CD4-positive, alpha-beta T cell treated with Interferon gamma for 1 hour (primary cell): ENCODE measurements at places on chromosomes 7 and 10.

DNA sequence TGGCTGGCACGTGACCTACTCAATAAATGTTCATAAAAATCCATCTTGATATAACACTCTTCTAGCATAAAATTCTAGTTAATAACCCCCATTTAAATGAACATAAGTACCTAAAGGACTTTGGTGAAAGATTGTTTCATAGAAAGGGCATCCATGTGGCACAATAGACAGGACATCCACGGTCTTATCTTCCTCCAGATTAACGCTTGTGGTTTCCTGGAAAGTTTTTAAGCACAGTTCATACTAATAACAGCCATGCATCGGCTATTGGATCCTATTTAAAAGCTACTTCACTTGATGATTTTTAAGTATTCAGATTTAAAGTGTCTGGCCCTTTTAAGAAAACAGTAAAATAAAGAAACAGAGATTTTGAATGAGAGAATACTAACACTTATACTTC, 288.3 kb downstream of the AHR start:
- no peak for DNase-seq

DNA sequence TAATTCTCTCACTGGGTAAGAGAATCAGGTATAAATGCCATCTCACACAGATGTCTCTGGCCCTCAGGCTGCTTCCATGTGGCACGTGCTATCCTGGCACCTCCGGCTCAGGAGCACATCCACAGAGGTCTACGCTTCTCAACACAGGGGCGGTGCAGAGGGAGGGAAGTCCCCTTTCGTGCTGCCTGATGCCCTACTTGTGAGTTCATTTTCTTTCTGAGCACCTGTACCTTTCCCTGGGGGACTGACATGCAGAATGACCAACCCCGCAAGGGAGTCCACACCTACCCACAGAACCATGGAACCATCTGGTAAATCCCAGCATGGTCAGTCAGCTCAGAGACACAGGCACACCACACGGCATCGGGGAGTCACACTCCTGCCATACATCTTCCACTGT, 99.0 kb upstream of the SAMD8 start:
- DNase-seq, result no peak

GRCh38 chr7:137563981-137564380, 220.4 kb upstream of the PTN start:
- DNase-seq, result no peak

DNA sequence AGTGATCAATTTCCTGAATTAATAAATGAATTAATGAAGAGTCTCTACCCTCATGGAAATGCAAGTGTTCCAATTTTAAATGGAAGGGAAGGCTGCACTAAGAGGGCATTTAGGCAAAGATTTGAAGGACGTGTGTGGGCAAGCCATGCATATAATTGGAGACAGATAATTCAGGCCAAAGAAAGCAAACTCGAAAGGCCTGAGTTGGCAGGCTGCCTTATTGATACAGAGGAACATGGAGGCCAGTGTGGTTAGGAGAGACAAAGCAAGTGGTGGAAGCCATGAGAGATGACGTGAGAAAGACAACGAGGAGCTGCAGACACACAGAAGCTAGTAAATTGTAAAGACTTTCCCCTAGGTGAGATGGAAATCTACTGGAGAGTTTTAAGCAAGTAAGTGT, 15.4 kb upstream of the PCLO start:
- DNase-seq, result no peak

DNA sequence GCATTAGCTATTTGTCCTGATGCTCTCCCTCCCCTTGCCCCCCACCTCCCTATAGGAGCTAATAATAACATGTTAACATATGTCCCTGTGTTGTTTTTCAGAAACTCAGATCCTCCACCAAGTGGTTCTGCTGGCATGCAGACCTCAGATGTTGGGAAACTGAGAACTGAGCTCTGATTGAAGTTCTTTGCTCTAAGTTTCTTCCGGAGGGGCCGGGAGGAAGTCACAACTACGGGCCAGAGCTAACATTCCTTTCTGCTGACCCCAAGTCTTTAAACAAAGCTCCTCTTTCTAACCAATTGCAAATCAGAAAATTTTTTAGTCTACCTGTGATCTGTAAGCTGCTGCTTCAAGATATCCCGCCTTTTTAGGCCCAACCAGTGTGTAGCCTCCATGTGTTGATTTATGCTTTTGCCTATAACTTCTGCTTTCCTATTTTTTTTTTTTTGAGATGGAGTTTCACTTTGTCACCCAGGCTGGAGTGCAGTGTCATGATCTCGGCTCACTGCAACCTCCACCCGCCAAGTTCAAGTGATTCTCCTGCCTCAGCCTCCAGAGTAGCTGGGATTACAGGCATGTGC, 66.6 kb downstream of the LYZL1 start:
- DNase-seq, result no peak

DNA sequence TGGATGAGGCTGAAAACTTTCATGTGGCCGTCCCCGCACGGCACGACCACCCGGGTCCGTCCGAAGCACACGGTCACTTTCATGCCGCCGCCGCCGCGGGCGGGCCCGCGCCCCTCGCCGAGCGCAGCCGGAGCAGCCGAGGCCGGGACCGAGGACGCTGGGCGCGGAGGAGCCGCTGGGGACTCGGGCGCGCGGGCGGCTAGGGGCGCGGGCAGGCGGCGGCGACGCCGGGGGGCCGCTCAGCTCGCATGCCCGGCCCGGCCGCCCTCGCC, 247 bp downstream of the PARD3 start:
- no peak for DNase-seq

- DNase-seq, result no peak
Measured at GRCh38 chr10:125815764-125816163, 7.3 kb downstream of the UROS start.

DNA sequence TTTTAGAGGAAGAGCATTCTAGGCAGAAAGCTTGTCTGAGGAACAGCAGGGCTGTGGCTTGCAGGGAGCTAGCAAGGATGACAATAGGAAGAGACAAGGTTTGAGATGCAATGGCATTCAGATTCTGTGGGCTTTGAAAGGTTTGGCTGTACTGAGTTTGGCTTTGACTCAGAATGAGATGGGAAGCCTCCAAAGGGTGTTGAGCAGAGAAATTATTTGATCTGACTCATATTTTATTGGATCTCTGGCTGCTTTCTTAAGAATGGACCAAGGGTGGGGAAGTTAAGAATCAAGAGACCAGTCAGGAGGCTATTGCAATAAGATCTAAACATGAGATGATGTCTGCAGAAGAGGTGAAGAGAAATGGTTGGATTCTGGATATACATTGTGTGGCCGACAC, 273.2 kb downstream of the CDK14 start:
- no peak for DNase-seq

DNA sequence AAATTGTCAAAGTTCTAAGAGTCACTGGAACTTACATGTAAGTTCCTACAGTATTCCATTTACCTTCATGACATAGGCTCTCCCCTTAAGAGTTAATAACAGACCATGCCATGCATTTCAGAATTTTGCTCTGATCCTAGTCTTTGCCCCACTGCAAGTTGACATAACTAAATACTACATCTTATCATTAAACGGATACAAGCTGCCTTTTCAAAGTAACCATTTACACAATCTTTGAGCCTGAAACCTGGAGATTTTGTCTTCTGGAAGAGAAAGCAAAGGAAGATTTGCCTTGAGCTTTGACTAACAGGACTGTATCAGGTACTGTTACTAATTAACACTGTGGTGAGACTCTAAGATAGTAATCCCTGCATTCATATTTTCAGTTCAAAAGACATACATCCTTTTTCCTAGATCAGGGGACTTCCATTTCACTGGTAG, 9.3 kb upstream of the AKR1D1 start:
- no peak for DNase-seq

DNA sequence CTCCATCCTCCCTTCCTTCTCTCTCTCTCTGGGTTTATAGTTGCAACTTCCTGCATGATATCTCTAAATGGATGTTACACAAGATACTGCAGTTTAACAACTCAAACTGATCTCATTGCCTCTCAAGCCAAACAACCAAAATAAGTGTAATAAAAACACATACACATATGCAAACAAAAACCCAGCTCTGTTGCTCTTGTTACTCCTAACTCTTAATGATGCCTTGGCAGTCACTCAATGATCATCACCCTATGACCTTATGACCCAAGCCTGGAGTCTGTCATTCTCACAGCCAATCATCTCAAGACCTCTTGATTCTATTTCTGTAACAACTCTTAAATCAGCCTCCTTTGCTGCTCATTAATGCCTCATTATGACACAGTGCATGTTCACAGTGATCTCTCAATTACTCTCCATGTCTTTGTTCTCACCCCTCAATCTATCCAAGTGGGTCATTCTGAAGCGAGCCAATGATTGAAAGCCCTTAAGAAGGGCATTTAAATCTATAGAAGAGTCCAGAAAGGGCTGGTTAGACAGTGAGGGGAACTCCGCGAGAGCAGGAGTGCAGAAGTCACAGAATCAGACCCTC, 210.9 kb downstream of the INHBA start:
- no peak for DNase-seq

DNA sequence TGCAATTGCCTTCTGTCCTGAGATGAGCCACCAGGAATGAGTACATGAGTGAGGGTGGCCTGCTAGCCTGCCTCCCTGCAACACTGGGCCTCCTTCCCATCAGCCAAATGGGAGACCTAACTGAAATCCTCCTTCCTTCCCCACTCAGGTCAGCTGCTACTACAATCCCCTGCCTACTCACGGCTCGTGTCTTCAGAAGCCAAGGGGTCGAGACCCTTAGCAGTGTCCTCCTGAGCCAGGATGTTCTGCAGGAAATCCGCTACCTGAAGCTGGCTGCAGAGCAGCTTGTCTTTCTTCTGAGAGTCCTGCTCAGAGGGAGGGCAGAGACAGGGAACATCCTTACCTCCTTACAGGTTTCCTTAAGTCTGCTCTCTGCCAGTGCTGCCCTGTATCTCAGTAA, 1.2 kb downstream of the ZWINT start:
- no peak for DNase-seq

DNA sequence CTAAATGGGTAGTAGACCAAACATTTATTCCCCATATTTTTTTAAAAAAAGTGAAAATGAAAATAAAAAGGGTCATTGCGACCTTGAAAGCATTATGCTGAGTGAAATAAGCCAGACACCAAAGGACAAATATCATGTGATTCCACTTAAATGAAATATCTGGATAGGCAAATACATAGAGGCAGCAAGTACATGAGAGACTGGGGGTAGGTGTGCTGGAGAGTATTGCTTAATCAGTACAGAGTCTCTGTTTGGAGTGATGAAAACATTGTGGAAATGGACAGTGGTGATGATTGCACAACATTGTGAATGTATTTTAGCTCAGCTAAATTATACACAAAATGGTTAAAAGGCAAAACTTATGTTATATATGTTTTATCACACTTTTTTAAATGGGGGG, 169.4 kb downstream of the AKR1D1 start:
- DNase-seq, result no peak

DNA sequence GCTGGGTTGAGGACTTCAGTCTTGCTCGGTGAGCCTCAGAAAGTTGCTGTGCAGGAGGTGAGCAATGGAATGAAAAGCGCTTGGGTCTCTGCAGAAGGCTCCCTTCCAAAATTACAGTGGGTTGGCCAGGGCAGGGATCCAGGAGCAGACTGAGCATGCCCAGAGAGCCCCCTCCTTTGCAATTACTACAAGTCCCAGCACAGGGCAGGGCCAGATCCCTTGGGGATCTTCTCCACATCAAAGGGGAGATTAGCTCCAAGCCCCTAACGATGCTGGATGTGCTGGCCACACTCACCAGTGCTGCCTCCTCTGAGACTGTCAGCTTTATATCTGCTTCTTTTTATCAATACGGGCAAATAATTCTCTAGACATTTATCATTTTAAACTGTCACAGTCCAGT, 337.5 kb downstream of the RPS24 start:
- no peak for DNase-seq

- DNase-seq, result no peak
Measured at GRCh38 chr7:44764665-44765578, 16.3 kb downstream of the ZMIZ2 start.

GRCh38 chr10:7433861-7434260, 23.0 kb upstream of the SFMBT2 start:
- DNase-seq, result no peak
